ENCODE measurements at places on chromosomes 6 and 20. TPM values are rescaled to one million over a fixed set of nuclear protein-coding genes. Genes with fewer than 3 reads are reported as not detected.

The TAP2 gene
- 32.6 TPM for total RNA-seq

The PDYN gene
- 6.1 TPM for total RNA-seq

The GSTA2 gene
- total RNA-seq: not detected

The ZC2HC1B gene
- total RNA-seq: not detected

The DYNLT2 gene
- total RNA-seq: 3.6 TPM

The FAM209A gene
- 1.3 TPM for total RNA-seq

The RIPOR2 gene
- total RNA-seq: 20.9 TPM

The OR2H1 gene
- not detected for total RNA-seq

The ADAM33 gene
- 5.8 TPM for total RNA-seq

The TREML1 gene
- 2.4 TPM for total RNA-seq

The GABRR1 gene
- not detected for total RNA-seq

The CFAP206 gene
- 3.2 TPM for total RNA-seq

The RIMS4 gene
- 69.9 TPM for total RNA-seq

The TMEM244 gene
- 2.0 TPM for total RNA-seq

The FRMD1 gene
- not detected for total RNA-seq

The KCNK5 gene
- total RNA-seq: not detected

The CENPW gene
- total RNA-seq: 4.5 TPM

The AGER gene
- total RNA-seq: 4.9 TPM

The TRDN gene
- total RNA-seq: 0.23 TPM

The CALHM4 gene
- total RNA-seq: not detected

The TCF15 gene
- 0.29 TPM for total RNA-seq

The VSX1 gene
- total RNA-seq: 4.6 TPM

The PAK1IP1 gene
- 10.0 TPM for total RNA-seq

The KIF25 gene
- 1.4 TPM for total RNA-seq

The SHLD1 gene
- 6.2 TPM for total RNA-seq

The FOXC1 gene
- 5.8 TPM for total RNA-seq

The LY6G5B gene
- 23.1 TPM for total RNA-seq

The SPTLC3 gene
- 3.0 TPM for total RNA-seq

The TCP1 gene
- total RNA-seq: 140 TPM

The MUC22 gene
- total RNA-seq: not detected

The LEMD2 gene
- 62.9 TPM for total RNA-seq

The F13A1 gene
- 8.5 TPM for total RNA-seq

The COL12A1 gene
- 10.4 TPM for total RNA-seq

The RBM12 gene
- 85.3 TPM for total RNA-seq

The MICA gene
- total RNA-seq: 17.9 TPM

The E2F3 gene
- 11.9 TPM for total RNA-seq

All from dorsolateral prefrontal cortex (tissue), 122 donors.